ENCODE measurements at places on chromosomes 13 and 19.

GRCh38 chr13:46682707-46683106 lies 114.3 kb downstream of the ESD start:
- no peak for DNase-seq

DNA sequence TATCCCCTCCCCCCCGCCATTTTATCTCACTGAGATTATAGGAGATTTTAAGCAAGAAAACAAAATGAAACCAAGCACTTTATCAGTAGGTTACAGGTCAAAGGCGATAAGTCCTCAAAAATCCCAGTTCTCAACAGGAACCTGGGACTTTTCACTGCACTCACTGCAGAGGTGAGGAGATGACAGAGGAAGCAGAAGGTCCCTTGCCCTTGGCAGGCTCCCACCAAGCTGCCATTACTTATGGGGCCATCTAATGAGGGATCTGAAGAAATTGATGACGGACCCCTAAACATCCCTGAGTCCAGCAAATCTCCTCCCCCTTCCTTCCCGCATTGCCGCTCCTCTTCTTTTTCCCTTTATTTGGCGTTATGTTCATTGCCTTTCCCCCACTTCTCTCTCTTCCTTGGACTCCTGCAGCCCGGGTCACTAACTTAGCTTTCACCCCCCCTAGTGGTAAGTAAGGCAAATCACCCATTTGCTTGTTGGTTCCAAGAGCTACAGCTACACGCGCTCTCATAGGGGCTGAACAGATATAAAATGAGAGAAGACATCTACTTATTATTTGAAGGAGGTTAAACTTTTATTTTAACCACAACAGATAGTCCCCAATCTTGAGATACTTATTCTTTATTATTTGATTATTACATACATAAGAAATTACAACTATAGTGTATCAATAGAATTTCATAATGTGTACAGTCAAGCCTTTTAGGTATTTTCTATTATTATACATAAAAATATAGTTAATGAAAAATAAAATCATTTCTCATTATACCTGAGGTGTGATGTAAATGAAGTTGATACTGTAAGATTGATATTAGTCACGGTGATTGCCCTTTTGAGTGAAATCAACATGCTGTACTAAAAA lies 52.0 kb upstream of the ARGLU1 start:
- peak; percentile 86 for DNase-seq

- DNase-seq: no peak
These were observed 1.2 kb upstream of the FLT1 start for GRCh38 chr13:28496188-28496564.

DNA sequence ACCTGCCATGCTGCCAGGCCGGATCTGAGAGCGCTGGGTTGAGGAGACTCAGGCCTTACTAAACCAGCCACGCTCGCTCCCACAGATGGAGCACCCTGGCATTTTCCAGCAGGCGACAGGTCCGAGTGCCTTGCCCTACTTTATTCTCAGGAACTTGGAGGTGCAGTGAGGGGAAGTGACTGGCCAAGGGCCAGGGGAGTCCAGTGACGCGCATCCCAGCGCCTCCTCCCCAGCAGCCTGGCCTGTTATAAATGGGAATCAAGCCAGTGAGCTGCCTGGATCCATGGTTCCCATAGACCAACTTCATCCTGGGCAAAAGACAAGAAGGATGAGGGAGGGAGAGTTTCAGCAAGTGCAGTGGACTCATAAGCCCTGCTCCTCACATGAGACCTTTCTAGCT lies 35.5 kb downstream of the TMED1 start:
- DNase-seq: no peak

DNA sequence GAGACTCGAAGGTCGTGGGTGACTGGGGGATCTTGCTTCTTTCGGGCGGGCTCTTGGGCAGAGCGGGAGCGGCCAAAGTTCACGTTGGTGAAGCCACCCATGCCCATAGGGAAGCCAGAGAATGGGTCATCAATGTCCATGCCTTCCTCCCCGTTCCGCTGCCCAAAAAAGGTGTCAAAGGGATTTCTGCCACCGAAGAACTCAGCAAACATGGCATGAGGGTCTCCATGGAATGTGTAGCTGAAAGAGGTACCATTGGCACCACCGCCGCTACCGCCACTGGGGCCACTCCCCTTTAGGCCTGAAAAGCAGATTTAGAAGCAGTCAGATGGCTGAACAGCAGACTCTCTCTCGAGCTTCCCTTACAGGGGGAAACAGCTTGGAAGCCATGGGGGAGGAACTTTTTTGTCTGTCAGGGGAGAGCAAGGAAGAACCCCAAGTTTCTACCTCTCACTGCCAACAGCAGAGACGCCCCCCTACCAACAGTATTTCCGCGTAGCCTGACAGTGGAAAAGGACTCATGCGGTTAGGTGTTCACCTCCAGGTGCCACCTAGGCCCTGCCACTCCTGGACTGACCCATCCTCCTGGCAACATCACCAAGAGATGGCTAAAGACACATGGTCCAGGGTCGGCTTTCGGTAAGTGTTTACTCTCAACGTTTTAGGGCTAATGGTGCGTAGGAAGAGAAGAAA lies 1.3 kb downstream of the DNAJB1 start:
- DNase-seq: no peak

DNA sequence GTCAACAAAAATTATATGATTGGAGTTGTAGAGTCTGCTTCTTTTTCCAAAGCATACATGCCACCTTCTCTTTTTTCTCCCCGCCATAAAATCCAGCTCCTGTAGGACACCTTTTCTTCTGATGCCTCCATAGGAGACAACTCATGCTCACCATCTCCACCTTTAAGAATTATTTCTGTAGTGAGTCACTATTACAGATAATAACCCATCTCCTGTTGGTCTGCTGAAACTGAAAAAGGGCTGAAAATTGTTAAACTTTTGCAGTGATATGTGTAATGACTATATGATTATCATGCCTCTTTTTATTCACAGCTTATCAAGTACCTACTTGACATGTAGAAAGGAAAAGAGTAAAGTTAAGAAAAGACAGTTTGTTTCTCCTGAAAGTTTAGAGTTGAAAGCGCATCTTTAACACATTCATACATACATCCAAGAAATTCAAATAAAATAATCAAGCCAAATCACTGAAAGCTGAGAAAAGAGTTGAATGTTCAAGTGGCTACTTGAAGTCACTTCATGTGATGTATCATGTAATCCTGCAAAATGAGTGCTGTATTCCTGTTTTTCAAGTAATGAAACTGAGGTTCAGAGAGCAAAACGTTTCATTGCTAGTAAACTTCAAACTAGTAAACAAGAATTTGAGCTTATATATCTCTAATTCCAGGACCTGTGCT lies 35.5 kb upstream of the LPAR6 start:
- no peak for DNase-seq

GRCh38 chr19:19403373-19403901 lies 2.0 kb upstream of the GATAD2A start:
- DNase-seq: no peak
